ENCODE measurements at places on chromosomes 16 and 17.

GRCh38 chr17:6422654-6423241, 12.2 kb downstream of the AIPL1 start:
- DNase-seq = no peak

GRCh38 chr16:26649381-26650045, 417.2 kb upstream of the C16orf82 start:
- DNase-seq = no peak

GRCh38 chr16:54286366-54287130, at the start of gene IRX3:
Gene IRX3, minus strand, starts transcription at chr16:54286787. Its CDS starts 737 bp downstream, at chr16:54286050.
- no peak for DNase-seq

GRCh38 chr17:69606142-69606800, 191.8 kb downstream of the MAP2K6 start:
- no peak for DNase-seq

GRCh38 chr17:66904760-66905624, 59.5 kb upstream of the CACNG4 start:
- no peak for DNase-seq

GRCh38 chr17:41444186-41444585, 3.4 kb upstream of the KRT38 start:
- no peak for DNase-seq

DNA sequence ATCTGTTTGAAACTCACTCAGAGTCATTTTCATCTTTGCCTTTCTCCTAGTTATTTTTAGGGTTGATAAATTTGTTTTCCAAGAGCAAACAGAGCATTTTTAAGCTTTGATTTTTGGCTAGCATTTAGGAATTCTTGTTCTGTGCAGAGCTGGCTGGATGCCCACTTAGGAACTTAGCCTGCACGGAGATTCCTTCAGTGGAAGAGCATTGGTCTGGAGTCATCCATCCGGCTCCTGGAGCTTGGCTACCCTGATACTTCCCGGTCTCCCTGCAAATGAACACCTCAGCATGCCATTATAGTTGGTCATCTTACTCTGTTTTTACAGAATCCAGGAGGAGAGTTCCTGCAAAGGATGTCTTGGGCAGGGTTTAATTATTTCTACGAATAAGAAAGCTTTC, 57.1 kb downstream of the SPECC1 start:
- no peak for DNase-seq

GRCh38 chr16:17777408-17777863, 306.7 kb upstream of the XYLT1 start:
- DNase-seq = no peak

DNA sequence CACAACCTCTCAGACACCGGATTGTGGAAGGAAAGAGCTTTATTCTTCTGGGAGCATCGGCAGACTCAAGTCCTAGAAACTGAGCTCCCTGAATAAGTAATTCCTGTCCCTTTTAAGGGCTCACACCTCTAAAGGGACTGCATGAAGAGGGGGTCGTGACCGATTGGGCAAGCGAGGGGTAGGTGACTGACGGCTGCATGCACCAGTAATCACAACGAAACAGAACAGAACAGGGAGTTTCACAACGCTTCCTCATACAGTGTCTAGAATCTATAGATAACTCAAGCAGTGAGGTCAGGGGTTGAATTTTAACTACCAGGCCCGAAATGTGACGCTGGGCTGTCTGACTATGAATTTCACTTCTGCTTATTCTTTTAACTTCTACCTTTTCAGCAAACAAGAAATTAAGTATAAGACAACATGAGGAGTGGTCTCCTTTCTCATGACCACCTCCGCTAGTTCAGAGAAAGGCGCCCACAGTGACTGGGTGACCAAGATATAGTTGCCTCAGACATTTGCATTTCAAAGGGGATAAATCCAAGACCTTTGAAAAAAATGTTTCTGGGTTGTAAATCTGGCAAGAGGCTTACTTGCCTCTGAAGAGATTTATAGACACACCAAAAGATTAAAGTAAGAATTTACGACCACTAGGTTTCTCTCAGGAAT, 88.4 kb upstream of the ATF7IP2 start:
- DNase-seq = no peak

- peak; percentile 91 for DNase-seq
Measured at GRCh38 chr16:70737377-70738082, 51.7 kb upstream of the MTSS2 start.

- DNase-seq = no peak
Measured at GRCh38 chr16:82016964-82017363, 5.7 kb upstream of the SDR42E1 start.

- DNase-seq = no peak
Measured at GRCh38 chr17:43599835-43600234, 53.7 kb upstream of the ETV4 start.

DNA sequence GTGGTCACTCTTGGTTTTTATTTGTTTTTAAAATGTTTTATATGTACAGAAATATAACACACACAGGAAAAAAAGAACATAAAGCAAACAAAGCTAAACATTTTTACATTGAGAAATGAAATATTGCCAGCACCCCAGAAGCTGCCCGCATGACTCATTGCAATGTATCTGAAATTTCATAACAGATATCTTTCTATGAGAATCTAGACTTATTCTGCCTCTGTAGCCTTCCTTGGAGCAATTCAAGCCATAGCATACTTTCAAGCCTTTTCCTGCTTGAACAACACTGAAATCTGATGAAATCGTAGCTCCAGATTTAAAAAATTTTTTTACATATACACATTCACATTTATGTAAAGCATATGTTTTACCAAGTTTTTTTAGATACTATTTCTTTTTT, 86.9 kb downstream of the RBBP6 start:
- no peak for DNase-seq

DNA sequence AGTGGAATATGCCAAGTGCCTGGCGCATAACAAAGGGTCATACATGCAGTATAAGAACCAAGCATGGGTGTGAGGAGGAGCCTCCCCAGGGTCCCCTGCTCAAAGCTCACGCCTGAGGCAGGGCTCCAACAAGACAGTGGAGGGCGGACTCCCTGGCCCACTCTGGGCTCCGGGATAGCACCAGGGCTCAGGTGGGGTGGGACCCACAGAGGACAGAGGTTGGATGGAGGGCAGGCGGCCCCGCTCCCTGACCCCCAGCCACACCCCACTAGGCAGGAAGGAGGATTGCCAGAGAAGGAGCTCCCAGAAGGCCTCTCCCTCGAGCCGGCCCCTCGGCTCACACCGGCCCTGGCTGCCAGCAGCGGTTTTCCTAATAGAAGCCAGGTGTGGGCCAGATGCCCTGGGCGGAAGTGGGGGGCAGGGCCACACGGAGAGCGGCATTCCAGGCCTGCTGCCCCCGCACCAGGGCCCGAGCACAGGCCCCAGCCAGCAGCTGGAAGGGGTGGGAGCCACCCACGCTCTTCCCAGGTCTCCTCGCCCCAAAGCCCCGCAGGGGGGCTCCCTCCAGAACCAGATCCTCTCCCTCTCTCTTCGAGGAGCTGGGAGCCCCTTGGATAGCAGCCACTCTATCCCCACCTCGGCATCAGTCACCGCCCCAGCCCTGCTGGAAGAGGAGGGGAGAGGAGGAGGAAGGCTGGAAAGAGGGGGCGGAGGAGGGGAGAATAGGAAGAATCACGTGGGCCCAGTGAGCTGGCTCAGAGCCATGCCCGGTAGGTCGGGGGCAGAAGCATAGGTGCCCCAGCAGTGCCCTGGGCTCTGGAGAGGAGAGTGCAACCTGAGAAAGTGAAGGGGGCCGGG, 21.0 kb downstream of the VASN start:
- no peak for DNase-seq

Measured in activated naive CD4-positive, alpha-beta T cell treated with anti-CD3 and anti-CD28 coated beads, Interleukin-2, amount 50 U/mL, for 72 hours (primary cell).